HS-27A (cell line): ENCODE measurements at places on chromosomes 2 and 18.

GRCh38 chr2:85989288-85989865 lies 100.6 kb upstream of the ST3GAL5 start:
- no peak for DNase-seq

GRCh38 chr18:11955239-11956029 lies 25.9 kb upstream of the IMPA2 start:
- DNase-seq, result no peak

GRCh38 chr18:31428211-31428610 lies 19.3 kb upstream of the DSG3 start:
- DNase-seq, result no peak

- no peak for DNase-seq
These were observed 276.1 kb downstream of the RIT2 start for GRCh38 chr18:42839408-42839807.

GRCh38 chr18:58495634-58496033 lies 133.3 kb downstream of the ALPK2 start:
- DNase-seq, result no peak

DNA sequence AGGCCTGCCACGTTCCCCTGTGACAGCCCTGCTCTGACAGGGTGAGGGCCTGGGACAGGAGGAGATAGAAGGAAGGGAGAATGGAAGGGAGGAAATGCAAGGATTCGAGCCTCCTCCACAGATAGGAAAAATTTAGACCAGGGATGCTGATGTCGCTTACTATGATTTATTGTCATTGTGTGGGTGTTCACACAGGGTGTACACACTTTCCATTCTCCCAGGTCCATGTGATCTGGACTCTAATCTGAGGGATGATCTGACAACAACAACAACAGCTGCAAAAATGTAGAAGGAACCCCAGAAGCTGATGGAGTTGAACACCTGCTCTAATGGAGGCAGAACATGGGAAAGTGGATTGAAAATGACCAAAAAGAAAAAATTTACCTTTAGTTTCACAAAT lies 231.7 kb upstream of the TNP1 start:
- DNase-seq, result no peak

- DNase-seq, result no peak
These were observed 435.7 kb upstream of the SETBP1 start for GRCh38 chr18:44245019-44245418.

DNA sequence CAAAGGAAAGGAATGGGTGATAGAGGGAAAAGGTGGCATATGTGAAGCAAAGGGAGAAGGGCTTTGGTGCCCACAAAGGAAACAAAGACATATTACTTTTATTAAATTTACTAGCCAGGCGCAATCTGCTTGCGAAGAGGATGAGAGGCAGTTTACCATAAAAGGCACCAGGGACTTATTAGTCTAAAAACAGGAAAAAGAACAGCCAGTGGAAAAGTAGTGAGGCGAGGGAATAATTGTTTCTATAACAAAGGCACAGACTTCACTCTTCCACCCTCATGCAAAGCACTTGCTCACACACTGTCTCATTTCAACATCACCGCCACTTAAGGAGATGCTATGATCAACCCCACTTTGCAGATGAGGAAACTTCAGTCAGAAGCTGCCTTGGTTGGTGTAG lies 210.5 kb downstream of the ALPK2 start:
- DNase-seq, result no peak

DNA sequence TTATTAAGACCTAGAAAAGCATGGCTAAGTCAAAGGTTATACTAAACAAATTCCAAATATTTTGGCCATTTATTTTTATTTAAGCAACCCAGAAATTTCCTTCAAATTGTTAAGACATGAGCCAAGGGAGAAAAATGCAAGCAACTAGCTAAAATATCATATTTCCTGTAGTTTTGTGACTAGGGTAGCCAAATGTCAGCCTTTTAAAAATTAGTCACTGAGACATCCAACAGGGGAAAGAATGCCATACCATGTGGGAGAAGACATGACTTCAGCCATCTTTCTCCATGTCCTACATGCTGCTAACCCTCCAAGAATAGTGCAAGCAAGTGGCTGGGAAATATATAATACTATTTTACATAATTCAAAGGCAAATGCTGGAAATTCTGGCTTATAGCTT lies 197.9 kb downstream of the DSEL start:
- DNase-seq, result peak; percentile 48

GRCh38 chr2:3533836-3534235 lies 14.5 kb upstream of the ADI1 start:
- no peak for DNase-seq

- DNase-seq, result no peak
These were observed 118.3 kb downstream of the MAP3K20 start for GRCh38 chr2:173193925-173194324.

GRCh38 chr2:215920244-215921100 lies 92.9 kb downstream of the MREG start:
- no peak for DNase-seq
